ENCODE measurements at places on chromosomes 2 and 18.
A peak's percentile ranks its signal among the peaks of the same experiment; 100 is the strongest.

GRCh38 chr18:45900623-45901022 is 66.5 kb downstream of the EPG5 start:
- no peak for DNase-seq

DNA sequence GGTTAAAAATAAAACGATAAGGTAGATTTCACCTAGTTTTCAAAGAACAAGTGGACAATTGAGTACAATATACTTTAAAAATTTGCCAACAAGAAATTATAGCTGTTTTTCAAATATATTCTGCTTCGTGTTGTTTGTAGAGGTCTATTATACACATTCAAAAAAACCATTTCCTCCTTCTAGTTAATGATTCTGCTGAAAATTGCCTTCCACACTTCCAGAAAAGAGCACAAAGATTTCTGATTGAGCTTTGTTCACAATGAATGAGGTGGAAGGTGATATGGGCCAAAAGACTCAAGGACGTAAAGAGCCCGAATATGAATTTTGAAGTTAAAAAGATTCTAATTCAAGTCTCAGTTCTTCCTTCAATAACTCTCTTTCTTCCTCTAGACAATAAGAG is 277.0 kb upstream of the SESTD1 start:
- DNase-seq = no peak

DNA sequence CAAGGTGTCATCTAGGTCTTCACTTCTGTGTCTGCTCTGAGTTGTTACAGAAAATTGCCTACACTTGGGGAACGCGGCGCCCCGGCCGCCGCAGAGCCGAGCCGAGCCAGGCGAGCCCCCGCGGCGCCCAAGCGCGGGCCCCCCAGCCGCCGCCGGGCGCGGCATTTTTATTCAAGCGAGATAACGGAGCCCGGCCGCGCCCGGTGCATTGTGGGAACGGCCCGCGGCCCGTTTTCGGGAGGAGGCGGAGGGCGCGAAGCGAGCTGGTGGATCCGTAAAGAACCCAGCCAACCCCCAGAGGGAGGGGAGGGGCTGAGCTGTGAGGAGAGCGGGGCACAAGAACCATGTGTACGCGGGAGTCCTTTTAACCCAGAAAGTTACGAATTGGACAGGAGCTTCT is 191.8 kb downstream of the FTCDNL1 start:
- DNase-seq = peak; percentile 80

DNA sequence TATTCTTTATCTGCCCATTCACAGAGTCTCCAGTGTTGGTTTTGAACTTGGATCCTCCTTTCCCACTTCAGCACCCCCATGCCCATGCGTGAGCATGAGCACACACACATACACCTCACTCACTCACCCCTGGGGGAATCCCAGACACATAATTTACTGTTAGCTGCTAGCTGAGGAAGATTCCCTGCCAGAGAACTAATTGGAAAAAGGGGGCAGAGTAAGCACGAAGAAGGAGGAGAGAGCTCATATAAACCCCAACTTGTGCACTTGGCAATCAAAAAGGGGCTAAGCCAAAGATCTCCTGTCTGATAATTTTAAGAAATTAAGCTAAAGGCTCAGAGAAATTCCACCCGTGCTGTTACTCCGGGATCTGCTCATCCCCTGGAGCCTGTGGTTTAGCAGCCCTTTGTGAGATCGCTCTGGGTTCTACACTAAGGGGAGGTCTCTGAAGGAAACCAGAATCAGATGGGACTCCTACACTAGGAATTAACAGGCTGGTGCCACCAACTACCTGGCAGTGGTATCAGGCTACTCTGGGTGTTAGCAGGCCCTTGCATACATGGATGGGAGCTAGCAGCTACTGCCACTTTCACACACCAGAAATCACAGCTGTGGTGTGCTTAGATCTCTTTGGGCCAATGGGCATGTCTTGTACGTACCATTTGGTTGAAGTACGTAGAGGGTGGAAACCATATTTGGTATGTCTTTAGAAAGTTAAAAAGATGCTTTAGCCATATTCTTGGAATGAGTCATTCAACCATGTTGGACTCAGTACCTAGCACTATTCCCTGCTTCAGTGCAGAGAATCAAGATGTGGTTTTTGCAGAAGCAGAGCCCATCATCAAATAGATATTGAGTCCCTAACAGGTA is 95.6 kb upstream of the SLC14A2 start:
- no peak for DNase-seq

DNA sequence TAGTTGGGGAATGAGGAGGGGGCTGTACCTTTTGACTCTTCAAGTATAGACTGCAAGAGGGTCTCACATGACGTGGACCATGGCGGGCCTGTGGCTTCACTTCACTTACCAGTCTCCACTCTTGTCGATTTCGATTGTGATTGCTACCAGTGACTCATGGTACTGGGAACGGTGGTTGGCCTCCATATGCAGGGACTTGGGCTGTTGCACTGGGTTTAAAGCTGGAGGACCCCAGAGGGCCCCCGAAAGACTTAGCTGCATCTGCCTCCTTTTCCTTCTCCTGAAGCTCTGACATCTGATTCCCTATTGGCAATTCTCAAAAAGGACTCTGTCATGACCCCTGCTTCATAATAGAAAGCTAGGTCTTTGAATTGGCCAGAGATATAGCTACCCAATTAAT is 43.4 kb downstream of the HK2 start:
- DNase-seq = no peak

DNA sequence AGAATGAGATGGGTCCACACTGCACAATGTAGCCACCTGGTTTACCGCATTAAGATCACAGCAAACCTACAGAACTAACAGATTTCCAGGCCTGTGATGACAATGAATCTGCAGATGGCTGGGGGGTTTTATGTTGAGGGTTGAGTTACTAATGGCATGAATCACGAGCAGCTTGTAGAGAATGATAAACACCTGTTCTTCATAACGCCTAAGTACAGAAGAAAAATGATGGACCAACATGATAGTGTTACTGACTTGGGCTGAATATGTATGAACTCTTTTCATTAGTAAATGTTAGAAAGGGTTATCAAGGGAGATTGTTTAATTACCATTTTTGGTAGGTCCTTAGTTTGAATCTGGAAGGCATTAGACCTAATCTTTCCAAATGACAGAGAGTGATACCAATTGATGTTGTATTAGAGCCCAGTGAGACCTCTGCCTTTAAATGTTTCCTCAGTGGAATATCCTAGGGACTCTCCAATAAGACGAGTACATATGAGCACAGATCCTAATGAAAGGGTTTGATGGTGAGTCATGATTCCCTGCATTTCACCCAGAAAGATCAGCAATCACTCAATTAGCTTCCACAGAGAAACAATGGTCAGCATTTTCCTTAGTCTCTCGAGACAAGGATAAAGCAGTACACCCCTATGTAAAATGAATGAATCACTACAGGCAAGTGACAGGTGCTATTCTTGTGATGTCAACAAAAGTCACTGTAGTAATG is 243.8 kb downstream of the DLGAP1 start:
- DNase-seq = no peak

- DNase-seq = no peak
These were observed 28.4 kb downstream of the TMEM17 start for GRCh38 chr2:62477573-62477972.

DNA sequence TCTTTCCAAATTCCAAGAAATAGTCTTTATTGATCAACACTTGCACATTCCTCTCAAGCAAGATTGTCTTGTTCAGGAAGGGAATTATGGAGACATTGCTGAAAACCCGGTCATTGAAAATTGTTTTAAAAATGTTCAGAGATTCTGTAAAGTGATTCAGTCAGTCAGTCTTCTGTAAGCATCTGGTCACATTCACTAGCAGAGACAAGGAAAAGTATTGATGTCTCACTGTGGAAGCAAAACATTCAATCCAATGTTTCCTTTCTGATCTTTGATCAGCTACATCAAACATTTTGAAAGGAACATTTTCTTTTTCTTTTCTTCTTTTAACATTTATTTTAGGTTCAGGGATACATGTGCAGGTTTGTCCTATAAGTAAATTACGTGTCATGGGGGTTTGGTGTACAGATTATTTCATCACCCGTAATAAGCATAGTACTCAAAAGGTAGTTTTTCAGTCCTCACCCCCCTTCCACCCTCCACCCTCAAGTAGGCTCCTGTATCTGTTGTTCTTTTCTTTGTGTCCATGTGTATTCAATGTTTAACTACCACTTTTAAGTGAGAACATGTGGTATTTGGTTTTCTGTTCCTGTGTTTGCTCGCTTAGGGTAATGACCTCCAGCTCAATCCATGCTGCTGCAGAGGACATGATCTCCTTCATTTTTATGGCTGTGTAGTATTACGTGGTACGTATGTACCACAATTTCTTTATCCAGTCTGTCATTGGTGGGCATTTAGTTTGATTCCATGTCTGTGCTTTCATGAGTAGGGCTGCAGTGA is 61.2 kb downstream of the CTNNA2 start:
- DNase-seq = no peak

DNA sequence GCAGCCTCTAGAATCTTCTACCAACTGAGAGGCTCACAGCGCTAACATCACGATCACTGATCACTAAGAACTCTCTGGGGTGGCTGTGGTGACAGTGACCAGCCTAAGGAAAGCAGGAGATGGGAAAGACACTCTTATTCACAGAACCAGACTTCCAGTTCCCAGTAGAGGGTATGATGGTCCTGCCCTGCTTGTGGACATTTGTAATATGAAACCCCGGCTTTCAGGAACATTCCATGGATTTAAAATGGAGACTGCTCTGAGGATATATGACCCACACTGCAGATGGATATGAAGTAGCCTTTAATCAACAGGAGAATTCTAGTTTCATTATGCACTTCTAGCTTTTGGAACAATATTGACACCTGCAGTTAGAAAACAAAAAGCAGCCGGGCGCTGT is 131.8 kb downstream of the AFF3 start:
- no peak for DNase-seq

DNA sequence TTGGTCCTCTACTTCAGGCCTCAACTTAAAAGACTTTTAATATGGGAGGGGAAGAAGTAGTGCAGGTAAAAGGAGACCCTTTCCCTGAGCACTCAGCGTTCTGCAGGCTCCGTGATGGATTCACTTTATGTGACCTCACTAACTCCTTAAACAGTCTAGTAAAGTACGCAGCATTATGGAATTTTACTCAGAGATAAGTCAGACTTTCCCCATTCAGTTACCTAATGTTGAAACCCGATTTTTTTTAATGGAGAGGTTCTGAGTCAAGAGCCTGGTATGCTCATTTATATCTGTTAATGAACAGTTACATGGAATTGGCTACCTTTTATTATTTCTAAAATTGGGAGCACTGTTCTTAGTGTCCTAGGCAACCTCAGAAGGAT is 34.1 kb downstream of the RASGRP3 start:
- no peak for DNase-seq

- DNase-seq = no peak
These were observed 287.3 kb upstream of the REV1 start for GRCh38 chr2:99776906-99777646.

DNA sequence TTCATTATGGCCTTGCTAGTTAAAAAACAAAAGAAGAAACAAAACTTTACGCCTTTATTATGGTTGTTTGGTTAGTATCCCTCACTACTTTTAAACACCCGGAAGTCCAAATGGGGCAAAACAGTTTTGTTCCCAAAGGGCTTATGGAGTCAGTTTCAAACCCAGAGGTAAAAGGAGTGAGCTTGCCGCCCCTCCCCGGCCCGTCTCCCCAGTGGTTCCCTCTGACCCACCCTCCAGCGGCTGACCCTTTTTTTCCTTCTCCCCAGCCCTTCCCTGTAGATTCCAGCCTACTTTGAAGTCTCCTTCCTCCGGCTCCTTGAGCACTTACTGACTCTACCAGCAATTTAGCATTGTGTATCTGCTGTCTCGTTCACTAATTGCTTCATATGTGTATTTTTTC is 209.2 kb downstream of the ICOS start:
- no peak for DNase-seq

DNA sequence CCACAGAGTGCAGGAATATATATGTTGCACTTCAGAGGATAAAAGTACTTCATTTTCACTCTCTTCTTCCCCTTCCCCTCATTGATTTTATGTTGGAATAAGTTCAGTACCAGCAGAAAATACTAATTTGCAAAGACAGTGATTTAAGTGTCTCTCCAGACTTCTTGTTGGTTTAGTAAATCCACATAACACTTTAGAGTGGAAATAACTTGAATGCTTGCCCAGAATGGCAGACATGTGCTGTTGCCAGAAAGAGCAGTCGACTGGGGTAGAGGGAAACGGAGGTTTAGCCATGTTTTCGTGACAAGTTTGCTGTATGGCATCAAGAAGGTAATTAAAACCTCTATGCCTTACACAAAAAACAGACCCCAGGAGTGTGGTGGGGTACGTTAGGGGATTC is 246.0 kb upstream of the CXCR4 start:
- DNase-seq = peak; percentile 20

GRCh38 chr18:49172246-49172645 is 221.5 kb upstream of the SMAD7 start:
- no peak for DNase-seq

DNA sequence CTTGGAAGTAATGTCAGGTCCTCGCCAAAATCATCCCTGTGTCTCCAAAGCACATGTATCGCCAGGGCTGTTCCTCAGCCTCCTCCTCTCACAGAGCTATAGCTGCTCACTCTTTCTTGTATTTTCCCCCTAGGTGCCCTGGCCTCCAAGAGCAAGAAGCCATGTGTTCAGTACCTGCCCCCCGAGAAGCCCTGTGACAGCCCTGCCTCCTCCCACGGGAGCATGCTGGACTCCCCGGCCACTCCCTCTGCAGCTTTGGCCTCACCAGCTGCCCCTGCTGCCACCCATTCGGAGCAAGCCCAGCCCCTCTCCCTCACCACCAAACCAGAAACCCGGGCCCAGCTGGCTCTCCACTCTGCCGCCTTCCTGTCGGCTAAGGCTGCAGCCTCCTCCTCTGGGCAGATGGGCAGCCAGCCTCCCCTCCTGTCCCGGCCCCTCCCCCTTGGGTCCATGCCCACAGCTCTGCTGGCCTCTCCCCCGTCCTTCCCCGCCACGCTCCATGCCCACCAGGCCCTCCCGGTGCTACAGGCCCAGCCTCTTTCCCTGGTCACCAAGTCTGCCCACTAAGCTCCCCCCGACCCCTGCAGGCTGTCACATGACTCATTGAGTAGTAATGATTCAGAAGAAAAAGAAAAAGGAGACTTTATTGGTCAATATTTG is 18.8 kb downstream of the TGOLN2 start:
- DNase-seq = peak; percentile 62

GRCh38 chr2:236703906-236704305 is 134.3 kb downstream of the ACKR3 start:
- no peak for DNase-seq

GRCh38 chr2:8121826-8122513 is 559.9 kb upstream of the ID2 start:
- DNase-seq = no peak

DNA sequence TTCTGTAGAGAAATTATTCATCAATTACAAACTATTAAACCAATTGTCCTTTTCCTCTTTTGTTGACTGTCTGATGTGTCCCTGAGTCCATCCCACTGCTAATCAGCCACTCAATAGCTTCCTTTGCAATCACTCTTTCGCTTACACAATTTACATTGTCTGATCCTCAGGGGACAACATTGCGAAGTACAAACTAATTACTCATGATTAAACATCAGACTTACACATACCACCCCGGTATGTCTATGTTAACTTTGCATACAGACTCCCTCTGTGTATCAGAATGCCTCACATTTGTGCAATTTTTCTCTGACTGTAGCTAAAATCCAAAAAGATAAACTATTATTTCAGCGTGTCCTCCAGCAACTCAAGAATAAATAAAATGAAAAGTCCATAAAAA is 264.4 kb upstream of the REV1 start:
- DNase-seq = no peak

GRCh38 chr2:120647487-120647886 is 88.2 kb upstream of the GLI2 start:
- DNase-seq = no peak
